ENCODE measurements at places on chromosomes 5 and 9.

DNA sequence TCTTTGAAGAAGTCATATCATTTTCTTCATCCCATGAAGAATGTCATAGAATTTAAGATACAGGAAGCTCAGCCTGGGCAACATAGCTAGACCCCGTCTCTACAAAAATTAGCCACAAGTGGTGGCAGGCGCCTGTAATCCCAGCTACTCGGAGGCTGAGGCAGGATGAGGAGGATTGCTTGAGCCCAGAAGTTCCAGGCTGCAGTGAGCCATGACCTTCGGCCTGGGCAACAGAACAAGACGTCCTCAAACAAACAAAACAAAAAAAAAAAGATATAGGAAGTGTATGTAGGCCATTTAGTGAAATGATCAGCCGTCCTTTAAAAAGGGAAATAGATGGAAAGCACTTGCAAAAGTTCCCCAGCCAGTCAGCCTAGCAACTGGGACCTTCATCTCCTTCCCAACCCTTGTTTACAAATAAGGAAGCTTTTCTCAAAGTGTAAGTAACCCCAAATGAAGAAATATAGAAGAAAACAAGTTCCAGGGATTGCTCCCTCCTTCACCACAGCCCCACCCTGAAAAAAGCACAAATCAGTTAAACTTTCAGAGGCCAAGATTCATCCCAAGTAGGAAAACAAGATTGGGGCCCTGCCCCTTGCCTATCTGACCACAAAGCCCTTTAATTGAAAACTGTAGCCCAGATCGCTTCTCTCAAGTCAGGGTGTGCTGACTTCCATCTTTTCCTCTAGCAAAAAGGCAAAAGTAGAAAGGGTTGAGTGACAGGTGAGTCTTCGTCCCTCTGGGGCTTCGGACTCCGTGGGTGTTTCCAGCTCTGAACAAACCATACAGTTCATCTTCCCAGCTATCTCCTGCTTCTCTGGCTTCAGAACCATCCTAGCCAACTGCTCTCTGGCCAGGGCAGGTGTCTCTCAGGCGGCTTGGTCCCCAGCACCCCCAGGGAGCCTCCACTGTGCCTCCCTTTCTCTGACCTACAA lies 1.2 kb downstream of the SLC31A2 start:
- no peak for DNase-seq

DNA sequence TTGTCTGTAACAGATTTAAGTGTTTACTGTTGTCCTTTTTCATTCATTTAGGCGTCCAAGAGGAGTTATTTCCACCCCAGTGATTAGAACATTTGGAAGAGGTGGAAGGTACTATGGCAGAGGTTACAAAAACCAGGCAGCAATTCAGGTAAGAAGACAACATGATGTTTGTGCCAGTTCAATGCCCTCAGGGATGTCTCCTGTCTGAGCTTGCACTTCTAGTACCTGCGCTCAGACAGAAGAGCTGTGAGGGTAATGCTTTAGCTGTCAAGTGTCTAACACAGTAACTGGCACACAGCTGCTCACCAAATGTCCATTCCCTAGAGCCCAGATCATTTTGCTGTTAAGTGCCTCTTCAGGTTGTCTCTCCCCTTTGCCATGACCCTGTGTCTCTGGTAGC lies 14.2 kb upstream of the PHF2 start:
- no peak for DNase-seq

DNA sequence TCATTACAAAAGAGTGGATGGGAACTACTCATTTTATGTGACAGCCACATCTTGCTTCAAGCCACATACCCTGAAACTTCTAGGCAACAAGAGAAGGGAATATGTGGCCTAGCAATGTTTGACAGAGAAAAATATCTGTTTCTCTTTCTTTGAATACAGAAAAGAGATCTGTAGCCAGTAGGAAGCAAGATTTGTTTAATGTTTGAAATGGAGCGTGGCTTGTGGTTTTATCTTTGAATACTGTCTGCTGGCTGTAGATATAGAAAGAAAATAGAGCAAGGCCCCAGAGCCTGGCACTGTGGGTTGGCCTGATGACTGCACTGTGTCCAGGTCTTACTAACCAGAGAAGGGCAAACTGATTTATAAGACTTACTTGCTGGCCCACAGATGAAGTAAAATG lies 133.8 kb downstream of the ARHGEF28 start:
- DNase-seq = no peak

GRCh38 chr5:128304088-128304487 lies 220.5 kb downstream of the SLC12A2 start:
- DNase-seq = no peak

GRCh38 chr5:68345582-68345981 lies 130.0 kb downstream of the PIK3R1 start:
- DNase-seq = no peak

DNA sequence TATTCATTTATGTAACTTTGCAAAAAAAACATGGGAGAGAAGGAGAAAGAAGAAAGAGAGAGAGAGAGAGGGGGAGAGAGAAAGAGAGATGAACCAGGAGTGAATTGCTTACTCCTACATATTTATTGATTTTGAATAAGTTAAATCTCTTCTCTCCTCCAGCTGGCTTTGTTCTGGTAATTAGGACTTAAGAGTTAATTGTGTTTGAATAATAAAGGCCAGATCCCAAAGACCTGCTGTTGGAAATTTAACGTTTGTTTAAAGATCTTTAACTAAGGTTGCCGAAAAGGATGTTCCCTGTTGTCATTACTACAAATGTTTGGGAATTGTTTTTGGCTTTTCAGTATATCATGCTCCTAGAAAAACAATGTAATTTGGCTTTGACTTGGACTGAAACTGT lies 473.0 kb downstream of the TUSC1 start:
- no peak for DNase-seq
